Esophagus squamous epithelium (tissue), 5 donors: ENCODE measurements at places on chromosomes 16 and 17. TPM values are rescaled to one million over a fixed set of nuclear protein-coding genes. Genes with fewer than 3 reads are reported as not detected.

The MT3 gene
- total RNA-seq = not detected

The PPY gene
- not detected for total RNA-seq

The SNAI3 gene
- total RNA-seq = not detected

The MAPT gene
- 0.44 TPM for total RNA-seq

The ANKRD40CL gene
- not detected for total RNA-seq
